H4 (cell line): ENCODE measurements at places on chromosomes 12 and 14. TPM values are rescaled to one million over a fixed set of nuclear protein-coding genes. Genes with fewer than 3 reads are reported as not detected.

CBLN3 gene
- total RNA-seq, result 0.08 and 0.29 TPM in 2 replicates

DNA sequence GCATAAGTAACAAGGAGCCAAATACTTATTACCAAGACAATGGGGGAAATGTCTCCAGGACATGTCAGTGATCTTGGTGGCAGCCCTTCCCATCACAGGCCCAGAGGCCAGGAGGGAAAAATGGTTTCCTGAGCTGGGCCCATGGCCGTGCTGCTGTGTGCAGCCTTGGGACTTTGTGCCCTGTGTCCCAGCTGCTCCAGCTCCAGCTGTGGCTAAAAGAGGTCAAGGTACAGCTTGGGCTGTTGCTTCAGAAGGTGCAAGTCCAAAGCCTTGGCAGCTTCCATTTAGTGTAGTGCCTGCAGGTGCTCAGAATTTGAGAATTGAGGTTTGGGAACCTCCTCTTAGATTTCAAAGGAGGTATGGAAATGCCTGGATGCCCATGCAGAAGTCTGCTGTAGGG lies 212.3 kb upstream of the DCN start:
- no peak for DNase-seq

DNA sequence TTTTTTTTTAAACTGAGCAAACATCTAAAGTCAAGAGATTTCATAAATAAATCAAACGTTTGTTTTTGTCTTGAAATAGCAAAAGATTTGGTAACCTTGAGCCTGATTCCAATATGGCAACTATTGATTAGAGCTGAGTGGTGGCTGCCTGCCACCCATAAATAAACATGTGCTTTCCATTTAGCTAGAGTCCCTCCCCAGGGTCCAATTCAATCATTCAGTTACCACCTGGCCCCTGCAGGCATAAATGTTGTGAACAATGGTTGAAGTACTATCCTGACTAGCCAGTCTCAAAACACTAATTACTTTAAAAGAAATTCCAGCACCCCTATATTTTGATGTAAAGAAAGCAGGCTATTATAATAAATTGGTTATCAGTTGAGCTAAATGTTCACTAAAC lies 129.7 kb upstream of the GRIP1 start:
- no peak for DNase-seq

WASHC4 gene
- 27.8 and 35.8 TPM in 2 replicates for total RNA-seq

GRCh38 chr12:121278169-121279070 lies 18.1 kb downstream of the CAMKK2 start:
- no peak for DNase-seq

IAPP gene
- not detected in 2 replicates for total RNA-seq

DNA sequence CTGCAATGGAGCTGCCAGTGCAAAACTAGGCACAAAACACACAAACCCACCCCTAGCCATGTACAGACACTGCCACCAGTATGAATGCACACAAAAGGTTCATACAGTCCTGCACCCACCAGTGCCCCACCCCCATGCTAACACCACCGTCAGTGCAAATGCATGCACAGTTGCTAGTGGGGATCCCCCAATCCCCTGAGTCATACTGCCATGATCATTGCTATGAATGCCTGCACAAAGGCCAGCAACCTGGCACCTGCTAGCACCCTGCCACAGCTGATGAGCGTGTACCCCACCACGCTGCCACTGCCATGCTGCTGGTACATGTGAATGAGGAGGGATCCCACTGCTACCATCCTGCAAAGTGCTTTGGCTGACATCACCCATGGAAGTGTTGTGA lies 23.9 kb downstream of the PZP start:
- no peak for DNase-seq

DNA sequence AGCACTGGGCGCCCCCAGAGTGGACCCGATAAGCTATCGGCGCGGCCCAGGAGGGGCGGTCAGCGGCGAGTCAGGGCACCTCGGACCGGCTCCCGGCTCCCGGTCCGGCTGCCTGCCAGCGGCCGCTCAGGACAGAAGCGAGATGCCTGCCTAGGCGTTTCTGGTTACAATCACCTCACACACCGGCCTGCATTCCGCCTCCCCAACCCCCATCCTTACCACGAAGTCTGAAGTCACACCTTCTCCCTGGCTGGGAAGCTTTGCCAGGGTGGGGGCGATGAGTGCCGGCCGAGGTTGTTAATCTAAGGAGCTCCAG lies 42.6 kb upstream of the TBX5 start:
- no peak for DNase-seq

DNA sequence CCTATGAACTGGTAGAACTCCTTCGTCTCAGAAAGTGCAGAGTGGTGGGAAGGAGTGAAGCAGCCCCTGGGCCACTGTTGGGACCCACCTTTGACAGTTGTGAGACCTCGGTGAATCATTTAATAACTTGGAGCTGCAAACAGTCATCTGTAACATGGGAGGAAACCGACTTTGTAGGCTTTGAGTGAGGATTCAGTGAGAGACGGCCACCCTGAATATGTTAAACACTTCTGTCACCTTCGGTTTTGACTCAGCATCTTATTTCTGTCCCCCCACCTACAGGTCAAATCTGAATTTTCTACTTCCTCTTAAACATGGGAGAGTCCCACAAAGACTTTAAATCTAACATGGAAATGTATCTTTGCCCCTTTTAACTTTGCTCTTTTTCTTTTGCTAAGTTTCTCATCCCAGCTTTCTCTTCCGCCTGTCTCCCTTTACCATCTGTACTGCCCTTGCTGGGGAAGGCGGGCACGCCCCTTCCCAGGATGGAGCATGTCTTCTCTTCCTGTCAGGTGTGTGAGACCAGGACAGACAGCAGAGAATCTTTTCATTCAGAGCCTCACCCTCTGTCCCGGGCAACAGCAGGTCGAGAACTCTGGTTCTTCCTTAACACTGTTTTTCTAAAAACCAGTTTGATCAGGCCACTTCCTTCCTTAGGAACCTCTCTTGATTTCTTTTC lies 37.1 kb downstream of the ZC3H14 start:
- no peak for DNase-seq

KLRD1 gene
- total RNA-seq, result 0.77 and 6.7 TPM in 2 replicates

- DNase-seq, result no peak
These were observed 19.1 kb downstream of the BBS10 start for GRCh38 chr12:76329159-76329558.

PIANP gene
- total RNA-seq, result not detected in 2 replicates

DNA sequence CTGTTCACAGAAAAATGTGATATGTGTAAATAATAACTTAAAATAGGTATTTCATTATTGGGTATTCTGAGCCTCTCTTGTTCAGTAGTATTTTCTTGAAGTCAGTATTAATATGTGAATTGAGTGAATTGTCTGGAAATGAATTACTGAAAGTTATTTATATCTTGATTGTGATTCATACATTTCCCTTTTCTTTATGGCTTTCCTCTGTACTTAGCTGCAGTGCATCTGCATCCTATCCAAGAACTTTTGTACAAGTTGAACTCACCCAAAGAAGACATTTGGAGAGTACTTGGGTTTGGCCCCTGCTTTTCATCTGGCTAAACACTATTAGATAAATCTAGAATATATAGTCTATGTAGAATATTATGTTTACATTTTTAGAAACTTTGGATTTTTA lies 326.0 kb downstream of the RAD51B start:
- no peak for DNase-seq

GRCh38 chr12:90460681-90461080 lies 494.3 kb downstream of the CCER1 start:
- DNase-seq, result no peak

TCL1A gene
- total RNA-seq, result not detected in 2 replicates

NT5DC3 gene
- total RNA-seq, result 3.2 and 3.7 TPM in 2 replicates

DNA sequence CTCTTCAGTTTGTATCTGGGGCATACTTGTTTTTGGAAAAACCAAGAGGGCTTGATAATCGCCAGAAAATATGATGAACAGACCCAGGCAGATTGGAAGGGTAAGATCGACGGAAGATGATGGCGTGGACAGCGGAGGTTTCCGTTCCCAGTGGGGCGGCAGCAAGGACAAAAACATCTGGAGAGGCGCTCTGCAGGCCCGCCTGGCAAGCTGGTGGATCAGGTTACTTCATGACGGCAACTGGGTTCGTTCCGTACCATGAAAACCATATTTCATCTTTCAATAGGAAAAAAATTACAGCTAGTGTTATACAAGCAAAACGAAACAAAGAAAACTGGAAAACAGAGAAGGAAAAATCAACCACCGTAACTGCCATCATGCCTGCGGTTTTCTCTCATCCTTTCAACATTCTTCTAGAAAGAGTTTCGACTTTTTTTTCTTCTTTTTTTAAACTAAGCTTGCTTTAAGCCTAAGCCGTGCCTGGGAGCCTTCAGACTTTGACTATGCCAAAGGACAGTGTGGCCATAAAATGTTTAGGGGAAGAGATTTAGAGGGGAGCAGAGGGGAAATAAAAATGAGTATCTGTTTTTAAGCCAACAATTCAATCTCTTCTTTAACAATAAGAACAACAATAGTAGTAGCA lies 210.5 kb downstream of the FOXN3 start:
- DNase-seq, result no peak

- DNase-seq, result no peak
These were observed 7.4 kb upstream of the SYCP3 start for GRCh38 chr12:101746661-101747060.

HOXC10 gene
- total RNA-seq, result 2.0 and 8.7 TPM in 2 replicates

- no peak for DNase-seq
These were observed 64.2 kb downstream of the LGR5 start for GRCh38 chr12:71503579-71504391.

- DNase-seq, result no peak
These were observed 56.4 kb downstream of the IFT81 start for GRCh38 chr12:110180591-110181005.

PSME1 gene
- 584 and 638 TPM in 2 replicates for total RNA-seq
